ENCODE measurements at places on chromosomes 5 and 9.
A peak's percentile ranks its signal among the peaks of the same experiment; 100 is the strongest.

- DNase-seq = no peak
Observed at GRCh38 chr5:92665506-92665905, 915.5 kb downstream of the NR2F1-AS1 start.

DNA sequence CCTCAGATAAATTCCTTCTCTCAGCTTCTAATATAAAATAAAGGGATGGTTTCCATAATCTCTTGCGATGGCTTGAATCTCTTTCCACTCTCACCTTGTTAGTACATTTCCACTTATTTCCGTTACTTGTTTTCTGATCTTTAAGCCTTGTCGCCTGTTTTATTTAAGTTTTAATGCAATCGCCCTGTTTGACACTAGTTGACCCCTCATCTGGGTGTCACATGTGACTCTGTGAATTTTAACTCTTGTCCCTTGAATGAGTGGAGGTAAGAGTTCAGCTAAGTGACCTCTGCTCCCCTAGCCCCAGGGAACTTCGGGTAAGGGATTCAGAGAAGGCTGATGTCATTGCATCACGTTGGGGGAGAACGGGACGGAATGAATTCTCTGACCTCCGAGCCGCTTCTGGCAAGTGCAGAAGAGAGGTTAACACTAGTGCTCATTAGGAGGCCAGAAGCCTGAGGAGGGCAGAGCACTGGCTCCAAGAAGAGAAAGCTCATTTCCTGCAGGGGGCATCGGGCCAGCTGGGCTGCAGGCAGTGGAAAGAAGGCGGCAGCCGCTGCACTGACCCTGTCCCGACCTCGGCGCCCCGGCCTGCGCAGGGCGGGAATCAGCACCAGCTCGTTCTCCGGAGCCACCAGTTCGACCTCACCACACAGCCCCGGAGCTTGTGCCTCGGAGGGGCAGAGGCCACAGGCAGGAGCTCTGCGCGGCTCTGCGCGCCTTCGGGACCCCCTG is 569 bp downstream of the HINT2 start:
- peak; percentile 49 for DNase-seq

DNA sequence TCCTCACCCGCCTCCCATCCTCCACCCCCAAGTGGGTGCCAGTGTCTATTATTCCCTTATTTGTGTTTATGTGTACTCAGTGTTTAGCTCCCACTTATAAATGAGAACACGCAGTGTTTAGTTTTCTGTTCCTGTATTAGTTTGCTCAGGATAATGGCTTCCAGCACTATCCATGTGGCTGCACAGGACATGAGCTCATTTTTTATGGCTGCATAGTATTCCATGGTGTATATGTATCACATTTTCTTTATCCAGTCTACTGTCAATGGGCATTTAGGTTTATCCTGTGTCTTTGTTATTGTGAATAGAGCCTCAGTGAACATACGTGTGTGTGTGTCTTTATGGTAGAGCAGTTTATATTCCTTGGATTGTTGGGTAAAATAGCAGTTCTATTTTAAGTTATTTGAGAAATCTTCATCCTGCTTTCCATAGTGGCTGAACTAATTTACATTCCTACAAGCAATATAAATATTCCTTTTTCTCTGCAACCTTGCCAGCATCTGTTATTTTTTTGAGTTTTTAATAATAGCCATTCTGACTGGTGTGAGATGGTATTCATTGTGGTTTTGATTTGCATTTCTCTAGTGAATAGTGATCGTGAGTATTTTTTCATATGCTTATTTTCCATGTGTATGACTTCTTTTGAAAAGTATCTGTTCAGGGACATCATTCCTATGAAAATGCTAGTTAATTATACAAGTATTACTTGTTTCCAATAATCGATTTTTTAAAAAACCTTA is 164.0 kb upstream of the CCDC152 start:
- no peak for DNase-seq

GRCh38 chr9:114499528-114499927 is 5.7 kb downstream of the WHRN start:
- DNase-seq = no peak

GRCh38 chr5:24510523-24510988 is 134.2 kb downstream of the CDH10 start:
- no peak for DNase-seq

- peak; percentile 11 for DNase-seq
Observed at GRCh38 chr5:72107901-72108201, 576 bp downstream of the MAP1B start.

- DNase-seq = no peak
Observed at GRCh38 chr9:96038271-96038670, 162.8 kb downstream of the ERCC6L2 start.

DNA sequence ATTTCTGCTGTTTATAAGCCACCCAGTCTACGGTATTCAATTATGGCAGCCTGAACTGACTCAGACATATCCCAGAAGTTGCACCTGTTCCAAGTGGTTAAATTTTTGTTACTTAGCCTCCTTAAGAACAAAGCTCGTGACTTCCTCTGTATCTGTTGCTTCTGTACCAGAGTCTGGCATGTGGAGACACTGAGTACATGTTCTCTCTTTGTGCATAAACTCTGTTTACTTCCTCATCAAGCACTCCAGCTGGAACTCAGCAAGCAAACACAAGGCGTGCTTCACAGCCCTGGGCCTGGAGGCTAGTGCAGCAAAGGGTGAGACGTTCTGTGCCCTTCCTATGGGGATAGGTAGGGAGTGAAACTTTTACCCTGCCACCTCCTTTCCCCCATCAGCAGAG is 19.0 kb downstream of the C9orf152 start:
- DNase-seq = no peak

GRCh38 chr9:106885451-106885850 is 22.5 kb downstream of the ZNF462 start:
- DNase-seq = peak; percentile 80

DNA sequence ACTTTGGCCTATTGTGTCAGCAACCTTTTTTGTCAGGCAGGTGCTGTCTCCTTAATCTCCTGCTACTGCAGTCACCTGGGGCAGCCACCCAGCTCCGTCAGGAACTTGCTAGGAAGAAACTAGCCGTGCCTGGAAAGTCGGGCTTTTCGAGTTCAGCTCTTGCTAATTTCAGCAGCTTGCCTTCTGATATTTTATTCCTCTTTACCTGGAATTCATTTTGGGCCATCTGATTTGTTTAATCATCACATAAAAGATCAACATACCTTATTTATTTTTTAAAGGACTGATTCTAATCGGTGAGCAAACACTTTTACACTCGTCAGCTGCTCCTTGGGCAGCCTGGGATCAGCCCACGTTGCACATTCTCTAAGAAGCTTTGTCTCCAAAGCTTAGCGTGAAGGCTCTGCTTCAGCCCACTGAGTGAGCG is 42.2 kb downstream of the PRLR start:
- DNase-seq = no peak

- DNase-seq = no peak
Observed at GRCh38 chr5:146872188-146872587, 6.4 kb downstream of the PPP2R2B start.

DNA sequence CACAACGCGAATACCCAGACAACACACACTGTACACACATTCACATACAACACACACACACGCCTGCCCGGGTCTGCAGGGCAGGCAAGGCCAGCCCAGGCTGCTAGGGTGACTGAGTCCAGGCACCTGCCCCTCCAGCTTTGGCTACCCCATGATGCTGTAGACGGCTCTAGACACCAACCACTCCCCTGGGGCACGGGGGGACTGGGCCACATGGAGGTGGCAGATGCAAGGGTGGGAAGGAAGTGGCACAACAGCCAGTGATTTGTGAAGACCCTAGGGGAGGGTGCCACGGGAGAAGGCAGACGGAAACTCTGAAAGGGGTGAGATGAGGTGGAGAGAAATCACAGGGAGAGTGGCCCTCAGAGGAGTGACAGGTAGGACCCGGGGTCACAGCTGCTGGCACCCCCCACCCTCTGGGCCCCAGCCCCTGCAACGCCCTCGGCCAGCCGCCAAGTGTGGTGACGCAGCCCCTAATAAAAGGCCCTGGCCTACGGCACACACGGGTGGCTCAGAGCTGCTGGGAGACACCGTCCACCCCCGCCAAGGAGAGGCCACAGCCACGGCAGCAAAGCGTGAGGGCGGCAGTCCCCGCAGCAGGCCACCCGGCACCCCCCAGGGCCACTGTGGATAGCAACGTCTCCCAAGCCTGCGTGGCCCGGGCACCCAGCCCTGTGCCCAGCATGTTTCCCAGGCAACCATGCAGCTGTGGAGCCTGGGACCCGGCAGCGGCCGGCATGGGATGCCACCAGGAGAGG is 6.6 kb upstream of the CCDC187 start:
- no peak for DNase-seq

DNA sequence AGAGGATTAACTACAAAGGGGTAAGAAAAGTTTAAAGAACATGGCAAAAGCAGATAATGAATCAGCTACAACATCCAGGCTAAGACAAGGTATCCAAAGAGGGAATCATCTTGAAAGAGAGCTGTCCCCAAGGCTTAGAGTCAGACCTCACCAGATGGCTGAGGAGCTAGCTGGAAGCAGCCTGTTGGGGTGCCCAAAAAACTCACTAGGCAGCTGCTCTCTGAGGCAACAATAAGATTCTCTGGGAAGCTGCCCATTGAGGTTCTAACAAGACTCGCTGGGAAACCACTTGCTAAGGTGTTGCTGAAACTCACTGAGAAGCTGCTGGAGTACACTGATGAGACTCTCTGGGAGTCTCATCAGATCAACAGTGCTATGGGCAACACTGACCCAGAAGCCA is 185.2 kb downstream of the CETN3 start:
- DNase-seq = no peak

DNA sequence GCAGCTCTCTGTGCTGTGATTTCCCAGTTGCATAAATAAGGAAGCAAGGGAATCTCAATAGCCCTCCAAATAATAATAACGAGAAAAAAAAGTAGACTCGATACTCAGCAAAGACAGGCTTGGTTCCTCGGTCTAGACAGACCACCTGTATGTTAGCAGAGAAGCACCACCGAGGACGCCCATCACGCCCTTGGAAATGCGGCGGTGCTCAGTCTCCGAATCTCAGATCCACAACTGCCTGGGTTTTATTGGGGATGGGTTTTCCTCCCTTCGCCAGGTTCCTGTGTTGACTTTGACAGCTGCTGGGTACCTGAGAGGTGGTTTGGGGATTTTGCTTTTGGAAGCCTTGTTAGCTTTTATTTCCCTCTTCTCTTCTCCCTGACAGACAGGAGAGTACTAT is 7.2 kb downstream of the DAB2IP start:
- DNase-seq = no peak

GRCh38 chr9:130331573-130331972 is 66.0 kb downstream of the HMCN2 start:
- DNase-seq = no peak

- peak; percentile 11 for DNase-seq
Observed at GRCh38 chr5:82735160-82735789, 341.9 kb downstream of the TMEM167A start.

DNA sequence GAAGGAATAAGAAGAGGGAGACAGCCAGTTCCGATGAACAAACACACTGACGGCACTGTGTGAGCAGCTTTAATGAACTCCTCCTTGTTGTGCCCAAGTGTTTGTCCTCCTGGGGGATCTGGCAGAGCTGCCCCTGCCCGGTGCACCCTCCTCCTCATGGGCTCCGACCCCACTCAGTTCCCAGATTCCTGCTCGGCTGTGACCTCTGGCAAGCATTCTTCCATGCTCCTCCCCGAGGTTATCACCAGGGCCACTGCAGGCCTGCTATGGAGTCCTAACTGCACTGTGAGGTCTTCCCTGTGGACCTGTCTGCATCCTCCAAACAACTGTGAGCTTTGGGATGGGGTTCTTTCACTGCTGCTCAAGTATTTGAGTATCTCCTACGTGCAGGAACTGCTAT is 142.2 kb downstream of the DCP2 start:
- no peak for DNase-seq

DNA sequence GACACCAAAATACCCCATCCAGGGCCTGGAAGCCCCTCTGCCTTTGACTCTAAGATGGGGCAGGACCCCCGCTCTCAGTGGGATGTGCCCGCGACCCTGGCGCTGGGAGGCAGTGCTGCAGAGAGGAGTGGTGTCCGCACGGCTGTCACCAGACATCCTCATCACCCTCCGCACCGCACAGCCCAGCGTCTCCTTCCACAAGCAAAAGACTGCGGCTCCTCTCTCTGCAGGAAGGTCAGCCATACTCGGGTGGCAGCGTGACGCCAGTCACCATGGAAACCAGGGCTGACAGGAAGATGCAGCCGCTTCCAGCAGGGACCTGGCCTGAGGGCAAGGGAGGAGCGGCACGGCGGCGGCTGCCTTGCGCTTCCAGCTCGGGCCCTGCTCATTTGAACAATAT is 17.1 kb upstream of the SLC6A3 start:
- DNase-seq = no peak

GRCh38 chr5:16736158-16736995 is 119.6 kb upstream of the RETREG1 start:
- DNase-seq = no peak

GRCh38 chr5:61449804-61450492 is 117.9 kb downstream of the ZSWIM6 start:
- peak; percentile 36 for DNase-seq

- no peak for DNase-seq
Observed at GRCh38 chr9:130845254-130845653, 10.2 kb downstream of the ABL1 start.

DNA sequence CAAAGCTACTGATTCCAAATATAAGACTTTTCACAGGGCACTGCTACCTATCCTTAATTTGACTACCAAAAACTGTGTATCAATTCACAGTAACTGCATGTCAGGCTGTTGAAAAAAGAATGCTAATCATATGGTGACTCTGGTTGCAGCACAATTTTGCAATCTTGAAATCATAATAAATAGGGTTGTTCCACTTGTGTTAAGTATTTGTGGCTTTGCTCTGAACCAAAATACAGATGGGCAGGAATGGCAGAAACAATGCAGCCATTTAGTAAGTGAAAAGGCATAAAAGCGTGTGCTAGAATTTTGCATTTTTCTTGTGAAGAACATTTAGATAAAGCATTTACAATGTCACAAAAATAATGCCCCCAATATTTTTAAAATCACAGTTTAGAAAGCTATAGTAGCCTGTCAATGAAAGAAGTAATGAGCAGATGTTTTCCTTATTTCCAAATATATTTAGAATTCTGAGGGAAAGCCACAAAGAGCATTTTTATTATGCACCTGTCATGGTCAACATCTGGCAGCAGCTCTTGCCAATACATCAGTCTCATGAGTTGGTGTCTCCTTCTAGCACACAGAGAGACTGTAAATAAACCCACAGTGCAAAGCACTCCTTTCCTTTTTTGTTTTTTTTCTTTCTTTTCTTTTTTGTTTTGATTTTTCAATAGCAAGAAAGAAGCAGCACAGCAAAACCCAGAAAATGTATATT is 54.8 kb upstream of the PAM start:
- no peak for DNase-seq

DNA sequence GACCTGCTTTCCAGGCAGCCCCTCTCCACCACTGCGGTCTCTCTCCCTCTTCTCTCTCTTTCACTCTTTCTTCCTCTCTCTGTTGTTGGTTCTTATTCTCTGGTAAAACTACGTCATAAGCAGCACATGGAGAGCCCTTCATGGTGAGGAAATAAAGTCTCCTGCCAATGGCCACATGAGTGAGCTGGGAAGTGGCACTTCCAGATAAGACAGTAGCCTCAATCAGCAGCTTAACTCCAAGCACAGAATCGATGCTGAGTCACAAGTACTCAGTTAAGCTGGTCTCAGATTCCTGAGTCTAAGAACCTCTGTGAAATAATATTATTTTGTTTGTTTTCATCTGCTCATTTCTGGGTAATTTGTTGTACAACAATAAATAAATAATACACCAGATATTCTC is 500.1 kb downstream of the GABRG2 start:
- no peak for DNase-seq

- no peak for DNase-seq
Observed at GRCh38 chr9:126036881-126037291, 289.7 kb downstream of the PBX3 start.

Measured in RCC 7860 (cell line).